ENCODE measurements at places on chromosomes 3 and 15. TPM values are rescaled to one million over a fixed set of nuclear protein-coding genes. Genes with fewer than 3 reads are reported as not detected.
A peak's percentile ranks its signal among the peaks of the same experiment; 100 is the strongest.

GRCh38 chr3:187022403-187023029 lies 92.2 kb downstream of the ST6GAL1 start:
- DNase-seq, result no peak

DNA sequence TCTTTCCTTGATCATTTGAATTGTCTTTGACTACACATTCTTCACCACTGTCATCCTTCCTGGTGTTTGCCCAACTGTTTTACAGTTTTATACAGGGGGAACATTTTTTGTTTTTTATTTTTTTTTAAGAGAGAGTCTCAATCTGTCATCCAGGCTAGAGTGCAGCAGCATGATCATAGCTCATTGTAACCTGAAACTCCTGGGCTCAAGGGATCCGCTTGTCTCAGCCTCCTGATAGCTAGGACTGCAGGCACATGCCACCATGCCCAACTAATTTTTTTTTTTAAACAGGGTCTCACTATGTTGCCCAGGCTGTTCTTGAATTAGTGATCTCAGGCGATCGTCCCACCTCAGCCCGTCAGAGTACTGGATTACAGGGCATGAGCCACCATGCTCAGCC lies 222.6 kb downstream of the BBX start:
- no peak for DNase-seq

ITIH3 gene
- polyA plus RNA-seq, result 1.3 TPM

GRCh38 chr3:177838766-177839350 lies 641.6 kb upstream of the TBL1XR1 start:
- no peak for DNase-seq

DNA sequence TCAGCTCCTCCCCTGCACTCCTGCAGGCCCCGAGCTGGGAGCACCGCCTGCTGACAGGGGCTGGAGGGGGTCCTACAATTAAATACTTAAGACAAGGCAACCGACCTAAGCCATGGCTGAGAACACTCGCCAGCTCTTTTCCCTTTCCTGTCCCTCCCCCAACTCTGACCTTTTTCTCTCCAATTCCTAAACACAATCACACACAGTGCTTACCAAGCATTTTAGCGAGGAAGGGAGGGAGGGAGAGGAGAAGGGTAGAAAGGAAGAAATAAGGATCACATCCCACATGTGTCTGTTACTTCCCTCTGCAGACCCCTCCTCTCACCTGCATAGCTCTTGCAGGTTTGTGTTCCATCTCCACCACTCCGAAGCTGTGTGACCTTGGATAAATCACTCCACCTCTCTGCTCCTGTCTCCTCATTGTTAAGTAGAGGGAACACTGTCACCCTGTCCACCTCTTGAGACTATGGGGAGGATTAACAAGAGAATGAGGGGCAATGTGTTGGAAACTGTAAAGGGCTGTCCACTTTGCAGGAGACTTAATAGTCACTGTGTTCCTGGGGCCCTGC lies 63.6 kb downstream of the CYP11A1 start:
- no peak for DNase-seq

- DNase-seq, result no peak
These were observed 67.2 kb downstream of the LRRK1 start for GRCh38 chr15:100986158-100986896.

LRRN1 gene
- polyA plus RNA-seq, result 0.40 TPM

ARGFX gene
- polyA plus RNA-seq, result not detected

DNA sequence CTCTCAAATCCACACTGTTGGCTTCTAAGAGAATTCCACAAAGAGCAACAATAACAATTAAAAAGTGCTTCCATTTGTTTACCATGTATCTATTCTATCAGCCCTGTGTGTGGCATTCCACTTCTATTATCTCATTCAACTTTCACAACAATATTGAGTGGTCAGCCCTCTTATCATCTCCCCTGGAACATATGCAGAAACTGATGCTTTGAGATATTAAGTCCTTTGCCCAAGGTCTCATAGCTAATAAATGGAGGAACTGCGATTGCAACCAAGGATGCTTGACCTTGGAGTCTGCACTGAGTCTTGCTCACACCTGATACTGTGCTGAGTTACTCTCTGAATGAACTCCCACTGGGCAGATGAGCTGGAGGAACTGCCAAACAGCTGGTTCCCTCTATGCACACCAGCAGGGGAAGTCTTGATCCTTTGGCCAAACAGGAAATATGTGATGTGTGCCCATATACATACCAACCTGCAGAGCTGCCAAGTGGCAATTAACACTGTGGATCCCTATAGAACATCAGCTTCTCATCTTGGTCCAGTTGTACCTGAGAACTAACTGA lies 144.7 kb upstream of the WNT5A start:
- DNase-seq, result no peak

DNA sequence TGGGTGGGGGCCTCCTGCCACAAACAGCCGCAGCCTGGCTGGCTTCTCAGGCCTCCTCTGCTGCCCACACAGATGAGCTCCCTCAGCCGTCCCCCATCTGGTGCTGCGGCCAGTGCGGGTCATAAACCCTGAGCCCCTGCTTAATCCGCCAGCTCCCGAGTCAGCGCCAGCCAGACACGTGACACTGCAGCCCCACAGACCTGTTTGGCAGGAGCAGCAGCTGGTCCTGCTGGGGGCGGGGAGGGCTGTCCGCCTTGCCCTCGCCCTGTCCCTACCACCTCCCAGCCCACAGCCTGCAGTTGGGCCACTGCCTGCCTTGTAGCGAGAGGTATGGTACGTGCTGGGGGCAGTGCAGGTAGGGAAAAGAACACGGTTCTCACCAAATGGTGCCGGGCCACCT lies 86.2 kb downstream of the IQSEC1 start:
- no peak for DNase-seq

GRCh38 chr3:65830948-65831732 lies 207.6 kb downstream of the MAGI1 start:
- no peak for DNase-seq

DNA sequence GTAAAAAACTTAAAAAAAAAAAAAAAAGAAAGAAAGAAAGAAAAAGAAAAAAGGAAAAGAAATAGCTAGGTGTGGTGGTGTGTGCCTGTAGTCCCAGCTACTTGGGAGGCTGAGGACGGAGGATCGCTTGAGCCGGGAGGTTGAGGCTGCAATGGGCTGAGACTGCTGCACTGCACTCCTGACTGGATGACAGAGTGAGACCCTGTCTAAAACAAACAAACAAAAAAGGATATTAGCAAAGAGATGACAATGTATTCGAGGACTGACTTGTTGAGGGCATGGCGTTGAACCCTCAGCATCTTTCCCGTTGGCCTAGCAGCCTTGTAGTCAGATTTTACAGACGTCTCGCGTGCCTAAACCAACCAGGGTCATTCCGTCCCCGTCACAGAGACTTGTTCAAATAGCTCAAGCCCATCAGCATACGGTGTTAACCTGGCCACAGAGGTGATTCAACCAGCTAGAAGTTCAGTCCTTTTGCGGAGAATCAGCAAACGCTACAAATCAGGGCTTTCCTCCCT lies 528 bp upstream of the NIT2 start:
- no peak for DNase-seq

- DNase-seq, result no peak
These were observed 1.6 kb upstream of the KLF13 start for GRCh38 chr15:31324806-31325594.

ZNF774 gene
- 0.91 TPM for polyA plus RNA-seq

DNA sequence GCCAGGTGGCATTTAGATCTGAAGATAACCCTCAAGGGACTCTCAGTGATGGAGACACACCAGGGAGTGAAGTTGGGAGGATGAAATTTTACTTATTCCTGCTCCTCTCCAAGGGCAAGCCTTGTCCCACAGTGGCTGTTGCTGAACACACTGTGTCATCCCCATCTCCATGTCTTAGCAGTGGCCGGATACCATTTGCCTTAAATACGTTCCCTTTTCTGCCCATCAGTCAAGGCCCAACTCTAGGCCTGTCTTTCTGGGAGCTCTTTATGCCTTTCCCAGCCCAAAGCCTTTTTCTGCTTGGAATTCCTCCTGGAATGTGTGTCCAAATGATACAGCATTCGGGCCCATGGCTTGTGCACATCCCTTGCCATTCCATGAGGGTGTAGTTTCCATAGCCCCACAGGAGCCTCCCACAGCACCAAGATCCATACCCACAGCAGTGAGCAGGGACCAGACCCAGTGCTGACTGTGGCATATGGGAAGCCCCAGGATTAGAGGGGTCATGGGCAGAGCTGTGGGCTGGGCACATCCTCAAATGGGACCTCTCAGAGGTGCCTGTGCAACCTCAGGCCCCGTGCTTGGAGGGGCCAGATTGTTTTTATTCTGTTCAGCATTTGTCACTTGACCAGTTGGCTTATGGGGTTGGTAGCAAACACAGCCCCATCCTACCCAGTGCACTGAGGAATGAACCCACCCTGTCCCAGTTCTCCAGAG lies 63.7 kb upstream of the PRR23C start:
- DNase-seq, result no peak

GRCh38 chr15:76056931-76057330 lies 2.9 kb upstream of the TMEM266 start:
- DNase-seq, result no peak

- peak; percentile 22 for DNase-seq
These were observed 401 bp downstream of the RAMAC start for GRCh38 chr15:82986442-82986780.

P2RY12 gene
- polyA plus RNA-seq, result not detected

DNA sequence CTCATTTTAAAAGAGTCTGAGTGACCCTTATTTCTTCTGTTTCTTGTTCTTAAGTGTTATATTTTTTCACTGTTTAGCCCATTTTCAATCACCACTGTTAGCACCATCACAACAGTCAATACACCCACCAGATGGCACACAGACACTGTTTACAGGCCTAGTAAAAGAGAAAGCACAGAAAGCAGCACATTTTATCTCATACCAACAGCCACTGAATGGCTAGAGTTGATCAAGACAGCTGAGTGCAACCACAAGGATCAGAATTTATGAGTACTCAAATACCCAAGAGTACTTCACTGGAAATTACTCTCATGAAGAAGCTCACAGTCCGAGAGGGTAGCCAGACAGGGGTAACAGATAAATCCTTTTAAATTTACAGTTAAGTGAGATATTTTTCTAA lies 127.0 kb downstream of the TFDP2 start:
- DNase-seq, result no peak

DNA sequence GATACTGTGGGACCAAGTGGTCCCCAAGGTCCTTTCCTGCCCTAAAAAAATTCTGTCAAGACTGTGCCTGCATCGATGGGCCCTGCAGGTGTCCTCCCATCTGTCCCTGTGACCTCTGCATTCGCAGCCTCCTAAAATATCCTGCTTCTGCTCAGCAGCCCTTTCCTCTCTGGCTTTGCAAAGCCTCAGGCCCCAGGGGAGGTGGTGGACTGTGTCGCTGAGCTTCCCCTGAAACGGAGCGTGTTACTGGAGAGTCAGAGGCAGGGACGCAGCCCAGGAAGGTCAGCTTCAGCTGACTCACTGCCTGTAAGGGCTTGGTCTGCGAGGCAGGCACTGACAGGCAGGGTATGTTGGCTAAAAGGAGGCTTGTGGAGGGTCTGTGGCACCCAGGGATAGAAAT lies 110.0 kb downstream of the RAB11A start:
- peak; percentile 8 for DNase-seq

- DNase-seq, result peak; percentile 72
These were observed 55.2 kb downstream of the PGPEP1L start for GRCh38 chr15:98952381-98952803.

DENND6A gene
- 3.5 TPM for polyA plus RNA-seq

DNA sequence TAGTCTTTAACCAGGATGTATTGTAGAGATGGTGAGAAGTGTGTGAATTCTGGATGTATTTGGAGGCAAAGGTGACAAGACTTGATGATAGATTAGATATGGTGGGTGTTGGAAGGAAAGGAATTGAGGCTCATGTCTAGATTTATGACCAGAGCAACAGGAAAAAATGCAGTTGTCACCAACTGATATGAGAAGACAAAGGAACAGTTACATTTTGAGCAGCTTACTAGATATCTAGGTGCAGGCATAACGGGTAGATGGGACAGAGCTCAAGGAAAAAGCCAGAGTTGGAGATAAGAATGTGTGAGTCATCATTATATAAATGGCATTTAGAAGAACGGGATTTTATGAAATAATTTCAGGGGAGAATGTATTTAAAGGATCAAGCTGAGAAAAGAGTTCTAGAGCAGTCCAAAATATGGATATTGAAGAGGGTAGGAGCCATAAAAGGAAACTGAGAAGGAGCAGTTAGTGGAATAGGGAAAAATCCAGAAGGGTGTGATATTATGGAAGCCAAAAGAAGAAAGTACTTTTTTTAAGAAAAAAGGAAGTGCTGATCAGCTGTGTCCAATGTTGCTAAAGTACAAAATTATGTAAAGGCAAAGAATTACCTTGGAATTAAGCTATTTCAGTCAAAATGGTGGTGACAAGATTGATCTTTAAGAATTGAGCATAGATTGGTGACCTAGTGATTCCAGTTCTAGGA lies 262.5 kb downstream of the CGGBP1 start:
- DNase-seq, result no peak

CPLX3 gene
- polyA plus RNA-seq, result not detected

DNA sequence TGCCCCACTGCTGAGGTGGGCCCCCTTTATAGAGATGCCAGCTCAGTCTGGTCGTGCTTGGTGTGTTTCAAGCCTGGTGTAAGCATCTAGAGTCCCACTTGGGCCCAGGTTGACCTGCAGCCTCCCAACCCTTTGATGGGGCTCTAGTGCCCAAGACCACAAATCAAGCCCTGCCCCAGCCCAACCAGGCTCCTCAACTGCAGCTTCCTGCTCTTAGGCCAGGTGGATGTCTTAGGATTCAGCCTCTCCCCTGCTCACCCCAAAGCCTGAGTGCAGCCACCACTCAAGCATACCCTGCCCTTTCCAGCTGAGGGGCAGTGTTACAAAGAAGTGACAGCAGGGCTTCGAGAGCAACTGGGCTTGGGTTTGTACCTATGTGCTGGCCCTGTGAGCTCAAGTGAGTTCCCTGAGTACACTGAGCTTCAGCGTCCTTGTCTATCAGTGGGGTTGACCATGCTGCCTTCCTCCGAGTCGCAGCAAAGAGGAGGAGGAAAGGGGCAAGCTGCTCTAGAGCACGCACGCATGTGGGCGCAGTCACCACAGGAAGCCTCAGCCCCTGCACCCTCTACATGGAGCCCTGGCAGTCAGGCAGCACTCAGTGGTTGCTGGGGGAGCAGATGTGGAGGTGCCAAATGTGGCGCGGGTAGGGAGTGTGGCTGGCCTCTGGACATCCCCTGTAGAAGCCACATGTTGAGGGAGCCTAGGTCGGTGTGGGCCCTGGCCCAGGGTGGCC lies 120.7 kb downstream of the EEFSEC start:
- DNase-seq, result no peak

- no peak for DNase-seq
These were observed 9.8 kb downstream of the TM2D3 start for GRCh38 chr15:101642361-101642760.

DNA sequence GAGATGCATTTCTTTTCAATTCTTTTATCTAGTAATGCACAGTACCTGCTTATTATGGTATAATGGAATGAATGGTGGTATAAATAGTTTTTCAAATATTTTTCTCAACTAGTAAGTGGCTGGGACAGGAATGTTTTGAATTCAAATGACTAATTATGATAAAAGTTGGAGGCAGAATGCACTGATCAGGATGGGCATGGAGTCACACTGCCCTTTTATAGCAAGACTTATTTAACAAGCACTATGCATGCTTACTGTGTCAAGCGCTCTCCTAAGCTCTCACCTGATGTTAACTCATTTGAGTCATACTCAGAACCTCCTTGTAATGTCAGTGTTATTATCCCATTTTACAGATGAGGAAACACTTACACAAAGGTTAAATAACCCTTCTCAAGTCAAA lies 221.8 kb downstream of the FEZF2 start:
- peak; percentile 43 for DNase-seq

- DNase-seq, result no peak
These were observed 166.6 kb downstream of the SATB1 start for GRCh38 chr3:18258492-18258891.

FOXB1 gene
- polyA plus RNA-seq, result not detected
